ENCODE measurements at places on chromosomes 12 and 14.

- no peaks in the 10 kb centered on the region for H3K36me3 ChIP-seq
- peaks cover 3% of the 10 kb centered on the region for H3K27me3 ChIP-seq
- H3K4me3 ChIP-seq: no peak overlapping the region
- H3K27ac ChIP-seq: no peak overlapping the region
- H3K4me1 ChIP-seq: peaks cover 13% of the 10 kb centered on the region
- DNase-seq: no peak
Measured at GRCh38 chr12:109842021-109842420, 8.8 kb upstream of the TRPV4 start.

GRCh38 chr12:116303066-116303465 is 25.6 kb upstream of the MED13L start:
- H3K27me3 ChIP-seq: no peaks in the 10 kb centered on the region
- no peak overlapping the region for H3K27ac ChIP-seq
- H3K4me1 ChIP-seq: no peaks in the 10 kb centered on the region
- H3K4me3 ChIP-seq: no peak overlapping the region

DNA sequence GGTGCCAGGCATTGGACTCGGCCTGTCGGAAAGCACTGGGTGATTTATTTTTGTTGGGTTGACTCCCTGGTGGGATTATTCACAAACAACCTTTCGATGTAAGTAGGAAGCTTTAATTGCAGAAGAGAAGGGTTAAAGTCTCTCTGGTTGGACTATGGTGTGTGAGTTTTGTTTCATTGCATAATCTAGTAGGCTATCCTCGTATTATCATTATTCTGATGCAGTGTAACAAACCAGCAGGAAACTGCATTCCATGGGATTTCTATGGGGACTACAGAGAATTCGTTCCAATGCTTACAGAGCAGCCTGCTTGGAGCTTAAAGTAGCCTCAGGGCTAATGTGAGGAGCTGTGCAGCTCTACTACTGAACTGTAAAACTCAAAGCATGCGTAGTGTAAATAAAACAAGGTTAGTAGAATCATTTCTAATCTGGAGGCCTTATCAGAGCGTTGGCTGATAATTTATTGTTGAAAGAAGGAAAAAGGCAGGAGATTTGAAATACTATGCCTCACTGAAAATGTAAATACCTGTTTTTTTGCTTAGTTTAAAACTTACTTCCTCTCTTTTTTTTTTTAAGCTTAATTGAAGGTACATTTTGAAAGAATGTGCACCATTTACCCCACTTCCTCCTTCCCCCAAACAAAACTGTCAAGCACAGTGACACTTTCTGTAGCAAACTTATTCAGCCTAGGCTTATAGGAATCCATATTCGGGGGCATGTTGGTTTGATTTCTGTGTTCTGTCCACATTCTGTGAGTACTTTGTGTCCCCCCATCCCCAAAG is 226.7 kb downstream of the NPAS3 start:
- H3K4me1 ChIP-seq: no peaks in the 10 kb centered on the region
- no peaks in the 10 kb centered on the region for H3K27me3 ChIP-seq
- no peak for DNase-seq
- H3K27ac ChIP-seq: no peak overlapping the region
- no peak overlapping the region for H3K4me3 ChIP-seq
- no peaks in the 10 kb centered on the region for H3K36me3 ChIP-seq

- H3K27me3 ChIP-seq: no peaks in the 10 kb centered on the region
- H3K4me1 ChIP-seq: peaks cover 35% of the 10 kb centered on the region
- H3K36me3 ChIP-seq: no peaks in the 10 kb centered on the region
- no peak overlapping the region for H3K4me3 ChIP-seq
Measured at GRCh38 chr14:104788161-104788818, 7.3 kb downstream of the AKT1 start.

GRCh38 chr12:132185705-132186104 is 41.4 kb downstream of the NOC4L start:
- H3K36me3 ChIP-seq: no peaks in the 10 kb centered on the region
- peak overlapping the region; percentile 92 for H3K27ac ChIP-seq
- no peaks in the 10 kb centered on the region for H3K27me3 ChIP-seq
- peaks cover 30% of the 10 kb centered on the region for H3K4me1 ChIP-seq
- no peak for DNase-seq

DNA sequence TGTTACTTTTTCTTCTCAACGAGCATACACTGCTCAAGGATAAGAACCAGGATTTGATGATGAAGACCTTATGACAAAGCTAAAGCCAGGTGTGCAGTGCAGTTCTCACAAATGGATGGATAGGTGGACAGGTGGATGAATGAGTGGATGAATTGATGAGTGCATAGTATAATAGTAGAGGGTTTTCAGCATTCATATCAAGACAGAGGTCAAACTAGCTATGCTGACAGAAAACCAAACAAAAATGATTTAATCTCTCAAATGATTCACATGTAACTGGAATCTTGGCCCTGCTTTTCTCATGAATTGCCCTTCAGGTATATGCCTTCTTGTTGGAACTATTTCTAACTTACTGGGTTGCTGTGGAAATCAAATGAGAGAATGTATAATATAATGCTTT is 240.9 kb downstream of the BCAT1 start:
- H3K36me3 ChIP-seq: no peaks in the 10 kb centered on the region
- H3K27ac ChIP-seq: no peak overlapping the region
- H3K4me1 ChIP-seq: no peaks in the 10 kb centered on the region
- no peak for DNase-seq

DNA sequence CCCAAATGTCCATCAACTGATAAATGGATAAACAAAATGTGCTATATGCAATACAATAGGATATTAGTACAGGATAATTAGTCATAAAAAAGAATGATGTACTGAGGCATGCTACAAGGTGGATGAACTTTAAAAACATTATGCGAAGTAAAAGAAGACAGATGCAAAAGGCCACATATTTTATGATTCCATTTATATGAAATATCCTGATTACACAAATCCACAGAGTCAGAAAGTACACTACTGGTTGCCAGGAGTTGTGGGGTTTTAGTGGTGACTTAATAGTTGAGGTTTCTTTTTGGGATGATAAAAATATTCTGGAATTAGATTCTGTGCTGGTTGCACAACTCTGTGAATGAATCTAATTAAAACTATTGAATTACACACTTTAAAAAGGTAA is 12.6 kb downstream of the TRIM9 start:
- H3K4me1 ChIP-seq: no peaks in the 10 kb centered on the region
- no peak overlapping the region for H3K4me3 ChIP-seq
- no peaks in the 10 kb centered on the region for H3K36me3 ChIP-seq
- H3K27me3 ChIP-seq: no peaks in the 10 kb centered on the region
- DNase-seq: no peak
- no peak overlapping the region for H3K27ac ChIP-seq

- no peak overlapping the region for H3K4me3 ChIP-seq
- H3K27me3 ChIP-seq: peaks cover 5% of the 10 kb centered on the region
- peaks cover 9% of the 10 kb centered on the region for H3K36me3 ChIP-seq
- H3K4me1 ChIP-seq: no peaks in the 10 kb centered on the region
Measured at GRCh38 chr12:121828306-121828705, 24.5 kb downstream of the SETD1B start.

GRCh38 chr12:106090591-106091445 is 47.9 kb downstream of the NUAK1 start:
- no peaks in the 10 kb centered on the region for H3K36me3 ChIP-seq
- no peaks in the 10 kb centered on the region for H3K27me3 ChIP-seq
- H3K4me3 ChIP-seq: no peak overlapping the region
- H3K27ac ChIP-seq: no peak overlapping the region
- H3K4me1 ChIP-seq: no peaks in the 10 kb centered on the region

- H3K36me3 ChIP-seq: peaks cover 15% of the 10 kb centered on the region
- H3K27ac ChIP-seq: no peak overlapping the region
- peak; percentile 1 for DNase-seq
- H3K4me1 ChIP-seq: no peaks in the 10 kb centered on the region
- H3K4me3 ChIP-seq: no peak overlapping the region
Measured at GRCh38 chr12:39764944-39765560, 145.4 kb upstream of the ABCD2 start.

GRCh38 chr12:49471557-49471956 is 67.3 kb upstream of the KCNH3 start:
- H3K27me3 ChIP-seq: no peaks in the 10 kb centered on the region
- DNase-seq: no peak

GRCh38 chr12:104790296-104791125 is 167.6 kb downstream of the SLC41A2 start:
- H3K27me3 ChIP-seq: no peaks in the 10 kb centered on the region
- peaks cover 4% of the 10 kb centered on the region for H3K4me1 ChIP-seq
- H3K36me3 ChIP-seq: no peaks in the 10 kb centered on the region
- peak; percentile 30 for DNase-seq
- H3K27ac ChIP-seq: no peak overlapping the region

- no peaks in the 10 kb centered on the region for H3K4me1 ChIP-seq
- no peak overlapping the region for H3K4me3 ChIP-seq
- no peaks in the 10 kb centered on the region for H3K27me3 ChIP-seq
- H3K36me3 ChIP-seq: no peaks in the 10 kb centered on the region
- no peak for DNase-seq
Measured at GRCh38 chr12:25135531-25136154, 59.3 kb downstream of the DNAI7 start.

GRCh38 chr12:22333713-22334409 is 646 bp downstream of the ST8SIA1 start:
- peak overlapping the region; percentile 96 for H3K4me3 ChIP-seq
- peaks cover 13% of the 10 kb centered on the region for H3K27me3 ChIP-seq
- H3K4me1 ChIP-seq: peaks cover 17% of the 10 kb centered on the region
- H3K27ac ChIP-seq: no peak overlapping the region

DNA sequence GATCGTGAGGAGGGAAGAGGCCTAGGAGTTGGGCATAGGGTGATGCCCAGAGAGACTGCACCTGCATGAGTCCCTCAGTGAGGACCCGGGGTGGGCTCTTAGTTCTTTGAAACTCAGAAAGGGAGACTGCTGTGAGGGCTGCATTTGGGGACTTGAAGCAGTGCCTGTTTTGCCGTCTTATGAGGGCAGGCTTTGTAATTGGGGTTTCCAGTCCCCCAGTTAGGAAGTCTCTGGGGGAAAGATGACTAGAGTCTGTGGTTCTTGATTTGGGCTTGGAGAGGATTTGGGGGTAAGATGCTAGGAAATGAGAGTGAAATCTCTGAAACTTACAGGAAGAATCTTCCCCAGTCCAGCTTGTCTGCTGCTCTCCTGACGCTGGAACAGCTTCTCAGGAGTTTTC is 99.6 kb downstream of the ARF6 start:
- DNase-seq: no peak
- H3K27me3 ChIP-seq: no peaks in the 10 kb centered on the region
- H3K36me3 ChIP-seq: no peaks in the 10 kb centered on the region
- peak overlapping the region; percentile 30 for H3K27ac ChIP-seq
- peaks cover 22% of the 10 kb centered on the region for H3K4me1 ChIP-seq

- H3K4me1 ChIP-seq: peaks cover 35% of the 10 kb centered on the region
- peak overlapping the region; percentile 47 for H3K4me3 ChIP-seq
- H3K27ac ChIP-seq: no peak overlapping the region
- DNase-seq: no peak
- H3K27me3 ChIP-seq: peaks cover 2% of the 10 kb centered on the region
Measured at GRCh38 chr12:76346798-76347420, 1.3 kb downstream of the BBS10 start.

DNA sequence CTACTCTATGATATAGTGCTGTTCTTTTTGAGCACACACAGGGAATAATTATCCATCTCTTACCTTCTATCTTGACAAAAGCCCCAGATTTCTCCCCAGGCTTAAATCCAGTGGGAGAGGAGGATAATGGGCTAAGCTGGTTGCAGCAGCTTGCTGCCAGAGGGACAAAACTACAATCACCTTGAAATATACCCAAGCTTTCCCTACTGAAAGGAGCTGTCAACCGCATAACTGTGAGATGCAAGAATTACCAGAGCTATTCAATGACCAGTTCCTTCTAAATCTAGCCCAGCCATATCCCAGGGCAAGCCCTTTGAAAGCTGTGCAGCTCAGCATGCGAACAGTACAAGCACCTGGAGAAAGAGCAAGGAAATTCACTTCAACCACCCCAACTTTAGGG is 943 bp upstream of the MGAT4C start:
- DNase-seq: no peak
- H3K4me1 ChIP-seq: no peaks in the 10 kb centered on the region

DNA sequence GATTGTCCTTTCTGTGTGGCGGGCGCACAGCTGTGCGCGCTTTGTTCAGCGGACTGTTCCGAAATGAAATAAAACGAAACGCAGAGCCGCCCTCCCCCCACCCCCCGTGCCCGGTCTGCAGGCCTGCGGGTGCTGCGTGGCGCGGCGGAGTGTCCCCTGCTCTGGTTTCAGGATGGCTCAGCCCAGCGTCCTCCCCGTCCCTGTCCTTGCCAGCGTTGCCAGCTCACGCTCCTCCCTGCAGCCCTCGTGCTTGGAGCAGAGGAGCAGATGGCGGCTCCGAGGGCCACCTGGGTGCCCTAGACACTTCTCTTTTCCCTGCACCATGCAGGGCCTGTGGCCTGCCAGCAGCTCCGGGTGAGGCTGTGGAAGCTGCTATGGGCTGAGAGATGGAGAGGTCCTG is 17.5 kb upstream of the BEGAIN start:
- H3K4me3 ChIP-seq: no peak overlapping the region
- peaks cover 33% of the 10 kb centered on the region for H3K27me3 ChIP-seq
- no peak for DNase-seq
- H3K4me1 ChIP-seq: no peaks in the 10 kb centered on the region
- no peak overlapping the region for H3K27ac ChIP-seq
- H3K36me3 ChIP-seq: peaks cover 10% of the 10 kb centered on the region

- DNase-seq: no peak
- no peak overlapping the region for H3K4me3 ChIP-seq
- H3K27ac ChIP-seq: no peak overlapping the region
- H3K27me3 ChIP-seq: no peaks in the 10 kb centered on the region
- no peaks in the 10 kb centered on the region for H3K36me3 ChIP-seq
- H3K4me1 ChIP-seq: peaks cover 47% of the 10 kb centered on the region
Measured at GRCh38 chr12:76417116-76417515, 68.9 kb upstream of the BBS10 start.

DNA sequence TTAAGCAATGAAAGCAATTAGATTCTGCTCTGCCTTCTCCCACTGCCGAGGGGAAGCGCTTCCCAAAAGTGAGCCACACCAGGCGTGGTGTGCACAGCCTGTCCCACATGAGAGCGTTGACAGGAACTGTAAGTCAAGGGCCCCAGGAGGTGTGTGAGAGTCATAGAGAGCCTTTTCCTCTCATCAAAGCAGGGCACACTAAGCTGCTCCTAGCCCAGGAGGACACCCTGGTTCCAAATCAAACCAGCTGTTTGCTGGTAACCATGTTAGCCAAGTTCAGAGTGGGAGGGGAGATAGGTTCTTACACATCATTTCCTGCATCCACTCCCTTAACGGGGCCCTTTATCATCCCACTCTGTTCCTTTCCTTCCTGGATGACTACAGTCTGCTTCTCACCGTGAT is 98.3 kb downstream of the SPTSSA start:
- no peaks in the 10 kb centered on the region for H3K4me1 ChIP-seq
- no peak overlapping the region for H3K4me3 ChIP-seq
- DNase-seq: no peak
- H3K27ac ChIP-seq: no peak overlapping the region
- H3K27me3 ChIP-seq: peaks cover 3% of the 10 kb centered on the region
- H3K36me3 ChIP-seq: no peaks in the 10 kb centered on the region
